ENCODE measurements at places on chromosomes 16 and 17.

DNA sequence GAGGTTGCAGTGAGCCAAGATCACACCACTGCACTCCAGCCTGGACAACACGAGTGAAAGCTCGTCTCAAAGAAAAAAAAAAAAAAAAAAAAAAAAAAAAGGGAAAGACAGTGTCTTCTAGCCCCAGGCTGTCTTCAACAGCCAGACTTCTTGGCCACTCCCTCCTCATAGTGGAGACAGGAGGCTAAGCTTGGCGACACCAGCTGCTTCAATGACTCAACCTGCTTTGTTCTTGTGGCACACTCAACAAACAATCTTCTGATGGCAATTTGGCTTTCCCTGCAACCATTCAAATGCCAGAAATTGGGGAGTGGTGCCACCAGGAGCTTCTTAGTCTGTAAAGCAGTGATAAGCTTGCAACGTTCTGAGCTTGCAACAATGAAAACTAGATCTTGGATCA is 290.4 kb upstream of the DYNLRB2 start:
- DNase-seq: no peak

DNA sequence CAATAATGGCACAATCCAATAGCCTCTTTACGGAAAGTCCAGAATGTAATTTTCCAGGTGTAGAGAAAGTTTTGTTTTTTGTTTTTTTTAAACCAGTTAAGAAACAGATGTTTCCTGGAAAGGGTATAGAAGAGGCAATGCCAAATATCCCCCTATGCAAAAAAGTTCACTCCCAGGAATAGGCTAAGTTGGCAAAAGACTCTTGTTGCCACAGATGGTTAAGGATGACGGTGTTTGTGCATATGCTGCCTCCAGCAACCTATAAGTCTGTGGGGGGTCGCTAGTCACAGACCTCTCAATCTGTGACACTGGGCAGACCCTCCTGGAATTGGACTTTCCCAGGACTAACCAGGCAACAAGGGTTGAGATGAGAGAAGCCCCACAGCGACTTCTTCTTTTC is 20.9 kb upstream of the HP start:
- no peak for DNase-seq

DNA sequence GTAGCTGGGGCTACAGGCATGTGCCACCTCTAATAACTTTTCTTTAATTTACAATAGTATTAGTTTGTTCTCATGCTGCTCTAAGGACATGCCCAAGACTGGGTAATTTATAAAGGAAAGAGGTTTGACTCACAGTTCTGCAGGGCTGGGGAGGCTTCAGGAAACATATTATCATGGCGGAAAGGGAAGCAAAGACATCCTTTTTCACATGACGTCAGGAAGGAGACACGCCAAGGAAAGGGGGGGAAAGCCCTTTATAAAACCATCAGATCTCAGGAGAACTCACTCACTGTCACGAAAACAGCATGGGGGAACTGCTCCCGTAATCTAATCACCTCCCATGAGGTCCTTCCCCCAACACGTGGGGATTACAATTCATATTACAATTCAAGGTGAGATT is 18.3 kb downstream of the IL4R start:
- DNase-seq: no peak

DNA sequence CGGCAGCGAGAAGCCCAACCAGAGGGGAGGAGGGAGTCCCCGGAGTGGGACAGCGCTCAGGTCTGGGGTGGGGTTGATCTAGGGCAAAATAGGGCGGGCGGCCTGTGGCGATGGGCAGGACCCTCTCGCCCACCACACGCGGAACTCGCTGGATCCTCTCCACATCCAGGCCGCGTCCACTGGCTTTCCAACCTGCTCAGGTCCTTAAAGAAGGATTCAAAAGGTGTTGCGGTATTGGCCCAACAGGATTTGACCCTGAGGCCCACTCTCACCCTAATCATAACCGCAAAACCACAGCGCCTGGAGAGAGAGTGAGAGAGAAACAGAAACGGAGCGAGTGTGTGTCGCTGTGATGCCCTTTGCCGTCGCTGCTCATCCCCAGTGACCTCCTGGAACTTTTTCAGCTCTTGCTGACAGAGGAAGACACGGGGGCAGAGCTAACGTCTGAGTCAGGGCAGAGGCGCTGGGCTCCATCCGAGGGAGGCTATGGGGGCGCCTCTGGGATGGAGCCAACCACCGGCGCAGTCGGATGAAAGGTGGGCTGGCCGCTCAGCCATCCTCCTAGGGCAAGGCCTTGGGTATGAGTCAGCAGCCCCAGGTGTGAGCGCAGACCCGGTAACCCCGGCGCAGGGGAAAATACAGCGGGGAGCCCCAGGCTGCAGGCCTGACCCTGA is 16.7 kb upstream of the OR1F1 start:
- peak; percentile 51 for DNase-seq

DNA sequence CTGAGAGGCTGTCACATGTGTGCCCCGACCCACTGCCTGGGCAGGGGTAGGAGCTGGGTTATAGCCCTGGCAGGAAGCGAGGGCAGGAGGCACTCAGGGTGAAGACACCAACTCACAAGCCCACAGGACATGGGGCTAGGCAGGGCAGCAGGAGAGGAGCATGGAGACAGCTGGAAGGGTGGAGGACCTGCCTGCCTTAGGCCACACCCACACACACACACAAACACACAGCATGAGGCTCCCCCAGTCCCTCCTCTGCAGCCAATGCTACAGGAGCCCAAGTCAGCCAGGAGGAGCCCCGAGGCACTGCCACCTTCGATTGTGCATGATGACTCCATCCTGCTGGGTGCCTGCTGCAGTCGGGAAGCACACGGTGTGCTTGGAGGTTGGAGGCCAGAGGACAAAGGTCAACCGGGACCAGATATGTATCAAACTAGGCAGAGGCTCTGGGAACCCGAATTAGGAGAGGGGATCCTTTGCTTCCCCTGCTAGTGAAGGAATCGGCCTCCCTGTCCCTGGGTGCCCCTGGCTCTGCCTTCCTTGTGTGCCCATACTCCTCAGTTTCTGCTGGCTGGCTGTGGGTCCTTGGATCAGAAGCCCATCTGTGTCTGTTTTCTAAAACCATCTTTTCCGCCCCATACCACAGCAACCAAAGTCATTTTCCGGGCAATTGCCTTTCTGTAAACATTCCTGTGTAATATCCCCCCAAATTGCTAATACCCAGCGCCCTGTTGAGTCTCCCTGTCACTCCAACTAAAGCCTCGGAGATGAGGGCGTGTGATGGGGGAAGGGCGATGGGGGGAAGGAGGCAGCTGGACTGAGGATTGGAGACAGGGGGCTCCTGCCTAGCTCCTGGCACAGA is 20.5 kb downstream of the SRCIN1 start:
- DNase-seq: no peak

- no peak for DNase-seq
Measured at GRCh38 chr17:80640366-80641084, 95.9 kb downstream of the RPTOR start.

DNA sequence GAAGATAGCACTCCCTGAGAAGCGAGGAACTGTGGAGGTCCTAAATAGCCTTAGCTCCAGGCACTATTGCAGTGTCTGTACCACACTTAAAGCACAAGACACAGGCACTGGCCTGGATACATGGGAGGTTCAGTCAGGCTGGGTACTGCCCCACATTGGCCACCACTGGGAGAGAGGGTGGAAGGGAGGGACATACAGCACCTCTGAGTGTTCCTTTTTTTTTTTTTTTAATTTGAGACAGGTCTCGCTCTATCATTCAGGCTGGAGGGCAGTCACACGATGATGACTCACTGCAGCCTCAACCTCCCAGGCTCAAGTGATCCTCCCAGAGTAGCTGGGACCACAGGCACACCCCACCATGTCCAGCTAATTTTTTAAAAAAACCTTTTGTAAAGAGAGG is 1.4 kb downstream of the GSG1L2 start:
- DNase-seq: no peak

GRCh38 chr16:3101841-3102470 is 2.9 kb upstream of the ZSCAN10 start:
- DNase-seq: peak; percentile 47

DNA sequence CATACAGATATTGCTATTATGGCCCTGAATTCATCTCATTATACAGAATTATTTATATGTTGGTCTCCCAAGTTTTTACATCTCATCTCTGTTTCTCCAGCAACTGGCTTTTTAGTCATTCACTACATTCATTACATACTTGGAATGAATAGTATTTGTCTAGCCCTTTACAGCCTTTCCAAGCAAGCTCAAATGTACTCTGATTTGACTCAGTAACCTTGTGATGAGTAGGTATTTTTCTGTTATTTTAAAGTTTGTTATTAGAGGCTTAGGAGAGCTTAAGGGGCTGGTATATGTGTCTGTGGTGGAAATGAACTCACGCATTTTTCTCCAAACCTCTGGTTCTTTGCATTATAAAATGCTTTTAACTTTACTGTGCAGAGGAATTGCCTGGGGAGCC is 224.7 kb downstream of the SNX29 start:
- DNase-seq: no peak

GRCh38 chr17:73595479-73595878 is 48.8 kb downstream of the SDK2 start:
- DNase-seq: no peak

DNA sequence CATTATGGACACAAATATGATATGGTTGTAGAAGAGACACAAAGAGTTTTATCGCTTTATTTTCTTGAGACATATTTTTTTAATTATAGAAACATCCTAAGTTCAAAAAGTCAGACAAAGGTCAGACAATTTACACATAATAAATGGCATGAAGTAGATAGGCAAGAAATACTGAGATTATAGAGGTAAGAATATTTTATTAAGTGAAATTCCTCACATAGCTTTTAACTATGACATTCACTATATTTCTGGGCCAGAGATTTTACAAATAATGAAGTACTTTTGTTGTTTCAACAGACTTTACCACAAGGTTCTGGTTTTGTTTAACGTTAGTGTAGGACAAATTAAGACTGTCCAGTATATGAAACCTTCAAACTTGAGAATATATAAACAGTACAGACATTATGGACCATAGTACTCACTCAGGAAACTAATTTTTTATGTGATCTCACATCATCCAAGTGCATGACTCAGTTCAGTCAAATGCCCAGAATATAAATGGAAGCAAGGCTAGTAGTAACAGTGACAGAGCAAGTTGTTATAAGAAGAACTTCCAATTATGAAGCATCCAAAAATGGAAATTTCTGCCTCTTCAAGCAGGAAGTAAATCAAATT is 394.8 kb downstream of the KCNJ2 start:
- no peak for DNase-seq

GRCh38 chr17:28675980-28676379 is 14.0 kb downstream of the SUPT6H start:
- peak; percentile 19 for DNase-seq

GRCh38 chr17:40461732-40462342 is 18.6 kb downstream of the IGFBP4 start:
- DNase-seq: no peak

DNA sequence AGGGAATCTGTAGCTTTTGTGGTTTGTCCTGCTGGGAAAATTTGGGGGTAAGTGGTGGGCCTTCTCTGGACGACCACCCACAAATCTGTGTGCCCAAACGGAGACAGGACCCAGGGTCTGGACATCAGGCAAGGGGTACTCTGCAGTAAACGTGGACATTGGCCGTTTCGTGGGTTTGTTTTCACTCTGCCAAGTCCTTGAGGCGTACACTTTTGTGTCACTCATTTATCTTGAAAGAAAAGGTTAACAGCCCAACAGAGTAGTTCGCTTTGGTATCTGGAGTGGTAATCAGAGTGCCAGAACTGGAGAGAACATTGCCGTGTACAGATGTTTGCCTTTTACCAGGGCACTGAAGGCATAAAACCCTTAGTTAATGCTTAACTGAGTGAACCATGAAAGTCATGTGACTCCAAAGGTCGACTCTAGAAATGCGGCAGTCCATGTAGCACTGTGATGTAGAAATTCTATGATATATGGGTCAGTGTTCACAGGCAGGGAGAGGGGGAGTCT is 15.4 kb downstream of the NAA60 start:
- peak; percentile 32 for DNase-seq

DNA sequence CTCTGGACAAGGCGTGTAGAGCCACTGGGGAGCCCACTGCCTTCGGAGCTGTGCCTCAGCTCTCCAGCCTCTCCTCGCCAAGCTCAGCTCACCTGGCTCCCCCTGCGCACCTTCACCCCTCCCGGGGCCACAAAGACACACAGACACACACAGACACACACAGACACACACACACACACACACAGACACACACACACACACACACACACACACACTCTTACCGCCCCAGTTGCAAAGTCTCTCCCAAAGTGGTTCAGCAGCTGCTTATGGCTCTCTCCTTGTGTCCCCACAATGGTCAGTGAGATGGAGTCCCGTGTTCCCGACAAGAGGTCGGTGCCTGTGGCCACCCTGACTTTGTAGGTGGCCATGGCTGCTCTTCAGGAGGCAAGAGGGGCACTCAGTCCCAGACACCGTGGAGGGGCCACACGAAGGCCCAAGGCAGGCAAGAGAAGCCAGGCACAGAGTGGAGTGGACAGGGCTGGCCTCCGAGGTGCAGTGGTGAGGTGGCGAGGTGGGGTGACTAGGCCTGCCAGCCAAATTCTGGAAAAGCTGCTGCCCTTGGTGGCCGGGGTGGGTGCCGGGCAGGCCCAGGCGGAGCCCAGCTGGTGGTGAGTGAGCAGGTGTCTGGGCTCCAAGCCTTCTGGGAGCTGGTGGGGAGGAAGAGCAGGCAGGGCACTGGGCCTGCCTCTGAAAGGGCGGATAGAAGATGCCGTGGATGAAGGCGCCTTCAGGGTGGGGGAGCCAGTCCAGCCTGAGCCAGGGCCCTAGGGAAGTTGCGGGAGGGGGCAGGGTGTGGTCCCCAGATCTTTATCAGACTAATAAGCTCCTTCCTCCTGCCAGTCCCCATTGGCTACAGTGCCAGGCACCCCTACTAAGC is at the start of gene ALOX12B:
TSS of gene ALOX12B (minus strand) at position 642 of the 877 bp plus-strand sequence. CDS start at position 368, 274 bp downstream.
- no peak for DNase-seq

GRCh38 chr16:23423496-23424049 is 29.4 kb downstream of the COG7 start:
- DNase-seq: no peak

GRCh38 chr17:48543107-48543853 is 1.6 kb downstream of the HOXB2 start:
- peak; percentile 72 for DNase-seq

DNA sequence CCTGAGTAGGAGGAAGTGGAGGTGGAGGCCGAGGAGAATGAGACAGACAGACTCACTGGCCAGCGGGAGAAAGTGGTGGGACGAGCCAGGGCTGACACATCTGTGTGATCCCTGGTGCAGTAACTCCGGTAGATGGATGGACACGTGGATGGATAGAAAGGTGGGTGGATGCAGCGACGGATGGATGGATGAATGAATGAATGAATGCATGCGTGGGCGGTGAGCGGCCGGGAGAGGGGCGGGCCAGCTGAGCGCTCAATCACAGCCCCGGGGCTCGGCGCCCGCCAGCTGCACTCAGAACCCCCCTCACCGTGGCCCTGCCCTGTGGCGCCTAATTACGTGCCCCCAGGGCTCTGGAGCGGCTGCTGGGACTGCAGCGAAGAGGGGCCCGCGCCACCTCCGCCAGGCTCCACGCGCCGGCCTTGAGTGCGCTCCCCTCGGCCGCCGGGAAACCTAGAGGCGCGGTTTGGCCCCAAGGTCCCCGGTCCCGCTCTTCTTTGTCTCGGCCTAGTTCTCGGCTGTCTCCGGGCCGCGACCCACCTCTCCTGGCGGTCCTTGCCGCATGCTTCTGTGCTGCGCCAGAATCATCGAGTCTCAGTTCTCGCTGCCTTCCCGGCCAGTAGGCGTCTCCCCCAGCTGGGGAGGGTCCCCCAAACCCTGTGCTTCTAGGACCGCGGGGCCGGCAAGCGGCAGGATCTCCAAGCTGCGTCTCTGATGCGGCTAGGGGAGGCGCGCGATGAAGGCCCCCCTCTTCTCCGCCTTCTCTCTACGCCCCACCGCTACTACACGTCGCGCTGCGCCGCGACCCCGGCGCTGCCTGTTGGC is 41.0 kb downstream of the RAI1 start:
- no peak for DNase-seq

Data from CD4-positive, alpha-beta T cell treated with Interleukin-10 for 1 hour (primary cell).